ENCODE measurements at places on chromosomes 12 and 14. TPM values are rescaled to one million over a fixed set of nuclear protein-coding genes. Genes with fewer than 3 reads are reported as not detected.

GRCh38 chr14:28982228-28982627 lies 215.6 kb downstream of the FOXG1 start:
- no peaks in the 10 kb centered on the region for H3K27me3 ChIP-seq
- no peak for DNase-seq
- H3K36me3 ChIP-seq: no peaks in the 10 kb centered on the region
- H3K27ac ChIP-seq: no peak overlapping the region
- no peaks in the 10 kb centered on the region for H3K4me1 ChIP-seq
- no peak overlapping the region for H3K4me3 ChIP-seq

GRCh38 chr12:88566430-88566829 lies 13.8 kb downstream of the KITLG start:
- DNase-seq: peak; percentile 81
- no peaks in the 10 kb centered on the region for H3K36me3 ChIP-seq
- no peak overlapping the region for H3K4me3 ChIP-seq
- H3K27me3 ChIP-seq: no peaks in the 10 kb centered on the region

- no peak overlapping the region for H3K4me3 ChIP-seq
- H3K36me3 ChIP-seq: no peaks in the 10 kb centered on the region
- DNase-seq: no peak
- no peaks in the 10 kb centered on the region for H3K27me3 ChIP-seq
- no peak overlapping the region for H3K27ac ChIP-seq
These were observed 75.8 kb downstream of the DAD1 start for GRCh38 chr14:22513066-22513812.

GRCh38 chr12:53252349-53252916 lies 15.7 kb upstream of the ESPL1 start:
- H3K27ac ChIP-seq: peak overlapping the region; percentile 74
- H3K4me3 ChIP-seq: peak overlapping the region; percentile 87
- no peaks in the 10 kb centered on the region for H3K27me3 ChIP-seq

DNA sequence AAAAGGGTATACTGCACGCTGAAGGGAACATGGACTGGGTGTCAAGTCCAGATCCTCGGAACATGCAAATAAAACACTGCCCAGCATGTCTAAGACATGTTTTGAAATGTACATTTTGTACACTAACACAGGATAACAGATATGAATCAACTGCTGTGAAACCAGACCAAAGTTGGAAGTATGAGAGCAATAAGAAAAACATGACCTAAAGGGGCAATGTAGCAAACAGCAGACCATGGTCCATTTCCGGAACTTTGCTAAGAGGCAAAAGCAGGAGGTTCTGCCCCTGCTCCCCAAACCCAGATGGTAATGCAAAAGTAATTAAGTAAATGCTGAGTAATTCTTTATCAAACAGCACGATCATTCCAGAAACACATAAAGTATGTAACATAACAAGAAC lies 125.2 kb downstream of the SLC25A21 start:
- no peaks in the 10 kb centered on the region for H3K27me3 ChIP-seq
- DNase-seq: peak; percentile 8
- H3K4me1 ChIP-seq: peaks cover 22% of the 10 kb centered on the region
- H3K36me3 ChIP-seq: no peaks in the 10 kb centered on the region
- H3K4me3 ChIP-seq: no peak overlapping the region
- no peak overlapping the region for H3K27ac ChIP-seq

DNA sequence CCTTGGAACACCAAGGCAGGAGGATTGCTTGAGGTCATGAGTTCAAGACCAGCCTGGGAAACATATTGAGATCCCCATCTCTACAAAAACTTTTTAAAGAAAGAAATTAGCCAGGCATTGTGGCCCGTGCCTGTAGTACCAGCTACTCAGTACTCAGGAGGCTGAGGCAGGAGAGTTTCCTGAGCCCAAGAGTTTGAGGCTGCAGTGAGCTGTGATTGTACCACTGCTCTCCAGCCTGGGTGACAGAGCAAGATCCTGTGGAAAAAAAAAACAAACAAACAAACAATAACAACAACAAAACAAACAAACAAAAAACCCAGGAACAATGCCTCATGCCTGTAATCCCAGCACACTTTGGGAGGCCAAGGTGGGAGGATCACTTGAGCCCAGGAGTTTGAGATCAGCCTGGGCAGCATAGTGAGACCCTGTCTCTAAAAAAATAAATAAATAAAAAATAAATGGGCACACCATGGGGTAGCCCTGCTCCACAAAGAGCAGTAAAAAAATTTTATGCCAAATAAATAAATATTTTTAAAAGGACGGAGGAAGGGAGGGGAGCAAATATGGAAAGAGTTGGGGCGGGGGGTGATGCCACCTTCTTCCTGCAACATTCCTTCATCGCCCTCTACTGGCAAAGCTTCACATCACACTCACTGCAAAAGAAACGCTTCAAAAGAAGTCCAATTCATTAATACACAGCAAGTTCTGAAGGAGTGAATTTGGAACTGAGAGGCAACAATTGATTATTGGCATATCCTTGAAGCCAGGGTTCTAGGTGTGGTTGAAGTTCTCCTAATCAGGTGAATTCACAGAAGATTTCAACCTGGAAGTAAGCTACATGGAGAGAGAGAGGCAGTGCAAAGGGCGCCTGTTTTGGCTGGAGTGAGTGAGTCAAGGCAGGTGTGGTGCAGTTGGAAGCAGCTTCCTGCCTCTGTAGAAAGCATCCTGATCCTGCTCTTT lies 8.8 kb upstream of the GNPTAB start:
- no peaks in the 10 kb centered on the region for H3K27me3 ChIP-seq
- no peak for DNase-seq
- no peak overlapping the region for H3K4me3 ChIP-seq

DBX2 gene
- total RNA-seq: not detected

REP15 gene
- 2.1 TPM for total RNA-seq
